GM03348 (cell line): ENCODE measurements at places on chromosomes 16 and 17.
A peak's percentile ranks its signal among the peaks of the same experiment; 100 is the strongest.

- no peak for DNase-seq
Observed at GRCh38 chr17:38544839-38545209, 60.9 kb downstream of the SRCIN1 start.

- DNase-seq, result no peak
Observed at GRCh38 chr16:87327798-87328495, 10.8 kb upstream of the C16orf95 start.

- DNase-seq, result no peak
Observed at GRCh38 chr17:67863624-67864247, 38.4 kb downstream of the BPTF start.

DNA sequence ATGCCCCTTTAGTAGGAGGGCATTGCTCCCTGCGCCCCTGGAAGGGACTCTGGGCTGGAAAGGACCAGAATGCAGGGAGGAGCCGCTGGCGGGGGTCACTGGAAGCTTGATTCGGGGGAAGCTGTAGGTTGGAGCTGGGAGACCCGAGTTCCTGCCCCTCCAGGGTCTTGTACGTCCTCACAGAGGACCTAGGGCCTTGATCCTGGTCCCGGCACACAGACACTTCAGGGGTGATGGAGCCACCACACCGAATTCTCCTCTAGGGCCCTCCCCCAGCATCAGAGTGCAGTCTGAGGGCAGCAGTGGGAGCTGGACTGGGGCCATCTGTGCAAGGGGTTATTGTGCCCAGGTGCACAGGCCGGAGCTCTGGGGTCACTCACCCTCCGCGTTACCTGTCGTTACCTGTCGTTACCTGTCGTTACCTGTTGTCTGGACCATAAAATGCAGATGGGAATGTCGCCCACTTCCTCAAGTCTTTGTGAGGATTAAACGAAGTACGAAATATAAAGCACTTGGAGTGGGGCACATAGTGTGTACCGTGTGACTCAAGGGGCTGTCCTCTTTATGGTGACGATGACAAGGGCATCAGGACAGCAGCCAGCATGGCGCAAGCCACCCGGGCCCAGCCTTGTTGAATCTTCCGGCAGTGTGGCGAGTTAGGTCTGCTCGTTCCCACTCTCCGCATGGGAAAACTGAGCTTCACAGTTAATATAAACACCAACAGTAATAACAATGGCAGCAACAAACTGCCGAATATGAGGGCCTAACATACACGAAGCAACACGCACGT lies 48.6 kb downstream of the CMIP start:
- DNase-seq, result no peak

GRCh38 chr17:58084317-58084981 lies 1.2 kb downstream of the DYNLL2 start:
- DNase-seq, result peak; percentile 34

GRCh38 chr17:5862395-5862794 lies 207.8 kb upstream of the WSCD1 start:
- no peak for DNase-seq

GRCh38 chr16:9165681-9166080 lies 74.2 kb downstream of the HAPSTR1 start:
- DNase-seq, result no peak

DNA sequence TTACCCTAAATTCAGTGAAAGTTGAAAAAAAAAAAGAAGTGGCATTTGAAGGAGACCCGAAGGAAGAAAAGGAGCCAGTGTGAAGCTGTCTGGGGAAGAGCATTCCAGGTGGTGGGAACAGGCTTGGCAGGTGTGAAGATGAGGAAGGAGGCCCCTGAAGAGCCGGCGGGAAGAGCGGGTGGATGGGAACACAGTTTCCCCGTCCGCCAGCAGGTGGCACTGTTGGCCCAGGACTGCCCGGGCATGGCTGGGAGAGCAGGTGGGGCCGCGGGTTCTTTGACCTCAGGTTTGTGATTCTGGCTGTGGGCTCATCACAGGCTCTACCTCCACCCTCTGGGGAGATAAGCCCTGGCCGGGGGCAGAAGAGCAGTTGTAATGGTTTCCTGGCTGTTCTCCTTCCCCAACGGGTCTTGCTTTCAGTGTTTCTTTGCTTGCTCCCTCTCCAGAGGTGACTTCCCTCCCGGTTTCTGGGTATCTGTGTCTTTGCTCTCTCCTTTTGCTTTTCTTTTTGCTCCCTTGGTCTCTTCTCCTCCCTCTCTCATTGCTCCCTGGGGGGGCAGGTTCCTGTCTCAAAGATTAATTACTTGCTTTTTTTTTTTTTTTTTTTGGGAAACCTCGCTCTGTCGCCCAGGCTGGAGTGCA lies 32.3 kb downstream of the RAP1GAP2 start:
- DNase-seq, result peak; percentile 90

GRCh38 chr16:49575346-49576172 lies 202.0 kb downstream of the C16orf78 start:
- DNase-seq, result no peak

DNA sequence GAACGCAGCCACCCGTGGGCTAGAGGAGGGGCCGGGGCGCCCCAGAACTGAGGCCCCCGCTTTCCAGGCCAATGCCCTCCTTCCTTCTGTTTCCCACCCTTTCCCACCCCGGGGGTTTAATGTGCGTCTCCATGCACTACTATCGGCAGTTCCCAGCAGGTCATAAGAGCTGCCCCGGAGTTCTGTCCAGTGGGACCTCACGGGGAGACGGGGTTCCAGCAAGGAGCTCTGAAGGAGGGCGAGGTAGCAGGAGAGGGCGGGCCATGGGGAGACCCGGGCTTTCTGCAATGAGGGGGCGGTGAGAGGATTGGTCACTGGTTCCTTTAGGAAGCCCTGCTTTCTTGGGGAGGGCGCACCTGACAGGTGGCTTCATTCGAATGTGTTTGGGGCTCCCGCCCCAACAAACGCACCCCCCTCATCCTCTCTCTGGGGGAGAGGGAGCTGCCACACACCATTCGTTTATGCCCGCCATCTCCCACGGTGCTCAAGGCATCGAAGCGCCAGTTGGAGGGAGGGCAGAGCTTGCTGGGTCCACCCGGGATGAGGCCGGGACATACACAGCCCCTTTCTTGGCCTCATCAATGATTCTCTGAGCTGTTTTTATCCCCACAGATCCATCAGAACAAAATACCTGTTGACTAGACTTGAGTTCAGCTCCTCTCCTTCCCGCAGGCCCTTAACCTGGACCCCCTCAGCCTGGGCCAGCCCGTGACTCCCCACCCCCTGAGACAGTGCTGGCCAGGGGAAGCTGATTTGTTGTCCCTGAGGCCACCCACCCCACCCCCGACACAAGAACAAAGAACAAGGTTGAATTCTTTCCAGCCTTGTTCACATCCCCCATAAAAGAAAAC lies 44.1 kb downstream of the SLC7A5 start:
- DNase-seq, result no peak

- DNase-seq, result no peak
Observed at GRCh38 chr17:29096094-29096493, 53.2 kb downstream of the PIPOX start.

DNA sequence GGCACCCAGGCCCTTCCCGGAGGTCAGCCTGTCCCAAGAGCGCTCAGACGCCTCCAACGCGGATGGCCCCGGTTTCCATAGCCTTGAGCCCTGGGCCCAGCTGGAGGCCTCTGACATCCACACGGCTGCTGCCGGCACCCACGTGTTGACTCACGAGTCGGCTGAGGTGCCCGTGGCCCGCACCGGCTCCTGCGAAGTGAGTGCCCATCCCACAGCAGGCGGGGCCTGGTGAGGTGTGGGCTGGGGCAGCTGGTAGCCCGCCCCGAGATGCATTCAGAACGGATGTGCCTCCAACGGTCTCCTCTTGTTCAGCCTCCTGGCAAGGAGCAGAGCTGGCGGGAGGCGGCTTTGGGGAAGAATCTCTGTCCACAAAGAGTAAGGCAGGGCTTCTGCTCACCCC lies 2.7 kb downstream of the WDR90 start:
- no peak for DNase-seq

DNA sequence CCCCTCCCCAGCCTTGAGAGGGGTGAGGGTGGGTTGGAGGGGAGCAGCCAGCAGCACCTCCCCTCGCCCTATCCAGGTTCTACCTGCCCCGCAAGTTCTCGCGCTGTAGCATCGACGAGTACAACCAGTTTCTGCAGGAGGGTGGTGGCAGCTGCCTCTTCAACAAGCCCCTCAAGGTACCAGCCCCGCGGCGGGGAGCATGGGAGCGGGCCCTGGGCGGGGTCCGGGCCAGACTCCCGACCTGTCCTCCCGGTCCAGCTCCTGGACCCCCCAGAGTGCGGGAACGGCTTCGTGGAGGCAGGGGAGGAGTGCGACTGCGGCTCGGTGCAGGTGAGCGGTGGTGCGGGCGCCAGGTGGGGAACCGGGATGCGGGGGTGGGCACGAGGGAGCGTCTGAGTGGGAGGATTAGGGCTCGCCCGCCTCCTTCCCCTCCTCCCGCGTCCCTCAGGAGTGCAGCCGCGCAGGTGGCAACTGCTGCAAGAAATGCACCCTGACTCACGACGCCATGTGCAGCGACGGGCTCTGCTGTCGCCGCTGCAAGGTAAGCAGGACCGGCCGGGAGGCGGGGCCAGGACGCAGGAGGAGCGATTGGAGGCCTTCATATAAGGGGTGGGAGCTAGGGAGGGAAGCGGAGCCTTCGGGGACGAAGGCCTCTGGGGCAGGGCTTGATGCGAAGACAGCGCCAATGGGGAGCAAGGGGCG lies 16.5 kb downstream of the ADAM11 start:
- DNase-seq, result peak; percentile 99

DNA sequence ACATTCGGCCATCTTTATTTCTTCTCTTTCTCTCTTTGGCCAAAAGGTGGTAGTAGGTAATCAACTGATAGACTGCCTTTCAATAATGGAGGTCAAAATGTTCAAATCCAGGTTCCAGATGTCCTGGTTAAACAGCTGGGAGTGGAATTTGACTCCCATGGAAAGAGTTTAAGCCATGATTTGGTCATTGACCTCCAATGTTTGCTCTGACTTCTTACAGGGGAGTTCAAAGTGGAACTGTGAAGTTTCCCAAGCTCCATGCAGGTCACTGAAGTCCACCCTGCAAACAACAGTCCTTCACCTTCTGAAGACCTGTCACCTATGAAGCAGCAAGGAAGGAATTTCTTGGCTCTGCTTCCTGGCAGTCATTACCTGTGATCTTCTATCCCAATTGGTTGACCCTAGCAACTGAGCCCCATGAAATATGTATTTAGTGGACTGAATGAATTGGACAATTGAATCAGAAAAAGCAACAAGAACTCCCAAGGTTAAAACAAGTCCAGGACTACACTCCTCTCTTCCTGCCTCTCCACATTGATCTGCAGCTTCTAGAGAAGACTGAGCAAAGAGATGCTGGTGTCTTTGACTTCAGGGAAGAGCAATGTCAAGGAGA lies 28.0 kb upstream of the SOX9 start:
- DNase-seq, result no peak

DNA sequence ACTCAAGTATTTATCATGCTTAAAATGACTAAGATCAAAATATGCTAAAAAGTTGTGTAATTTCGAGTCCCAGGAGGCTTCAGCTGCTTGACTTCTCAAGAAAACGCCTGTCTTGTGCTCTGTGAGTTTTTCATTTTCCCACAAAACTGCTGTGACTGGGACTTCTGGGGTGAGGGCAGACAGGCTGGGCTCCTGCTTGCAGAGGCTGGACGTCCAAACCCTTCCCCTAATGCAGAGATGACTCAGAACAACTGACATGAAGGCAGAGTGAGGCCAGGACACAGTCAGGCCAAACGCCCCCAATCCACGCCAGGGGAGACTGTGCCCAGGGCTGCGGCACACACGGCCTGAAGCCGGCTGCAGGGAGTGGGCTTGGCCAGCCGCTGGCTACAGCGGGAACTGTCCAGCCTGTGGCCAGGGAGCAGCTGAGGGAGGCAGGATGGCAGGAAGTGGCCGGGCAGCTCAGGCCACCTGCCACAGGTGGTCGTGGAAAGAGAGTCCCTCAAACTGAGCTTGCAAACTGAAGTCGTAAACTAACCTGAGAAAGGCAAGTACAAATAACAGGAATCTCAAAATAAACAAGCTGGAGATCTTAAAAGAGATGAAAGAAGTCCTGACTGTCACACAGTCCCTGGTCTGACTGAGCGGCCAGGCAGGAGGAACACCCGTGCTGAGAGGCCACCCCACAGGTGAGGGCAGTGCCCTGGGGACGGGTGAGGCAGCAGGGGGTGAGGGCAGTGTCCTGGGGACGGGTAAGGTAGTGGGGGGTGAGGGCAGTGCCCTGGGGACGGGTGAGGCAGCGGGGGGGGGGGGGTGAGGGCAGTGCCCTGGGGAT lies 21.3 kb upstream of the HEXD start:
- DNase-seq, result peak; percentile 91
